ENCODE measurements at places on chromosomes 1 and 21. TPM values are rescaled to one million over a fixed set of nuclear protein-coding genes. Genes with fewer than 3 reads are reported as not detected.

DNA sequence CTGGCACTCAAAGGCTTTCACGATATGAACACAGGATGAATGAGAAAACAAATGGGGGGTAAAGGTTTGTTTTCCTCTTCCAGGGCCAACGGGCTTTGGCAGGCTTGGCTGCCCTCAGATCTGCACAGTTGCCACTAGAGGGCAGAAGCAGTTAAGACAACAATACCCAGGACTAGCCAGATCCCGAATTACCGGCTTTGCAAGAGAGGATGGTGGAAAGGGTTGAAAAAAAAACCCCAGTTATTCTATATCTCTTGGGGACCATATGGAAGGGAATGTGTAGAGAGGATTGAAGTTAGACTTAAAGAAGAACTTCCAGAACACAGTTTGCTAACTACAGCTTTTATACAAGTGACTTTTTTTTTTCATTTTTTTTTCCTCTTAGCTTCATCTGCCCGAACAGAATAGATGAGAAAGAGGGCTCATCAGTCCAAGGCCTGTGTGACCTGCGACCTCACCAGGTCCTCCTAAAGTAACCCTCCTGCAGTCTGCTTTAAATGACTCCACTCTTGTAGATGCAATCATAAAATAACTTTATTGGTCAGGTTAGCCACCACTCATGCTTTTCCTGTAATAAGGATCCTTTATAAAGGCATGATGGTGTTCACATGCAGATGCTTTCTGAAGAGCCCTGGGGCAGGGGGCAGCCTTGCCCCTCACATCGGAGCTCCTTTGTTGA, 10.7 kb downstream of the FMOD start:
- peak; percentile 58 for DNase-seq

DNA sequence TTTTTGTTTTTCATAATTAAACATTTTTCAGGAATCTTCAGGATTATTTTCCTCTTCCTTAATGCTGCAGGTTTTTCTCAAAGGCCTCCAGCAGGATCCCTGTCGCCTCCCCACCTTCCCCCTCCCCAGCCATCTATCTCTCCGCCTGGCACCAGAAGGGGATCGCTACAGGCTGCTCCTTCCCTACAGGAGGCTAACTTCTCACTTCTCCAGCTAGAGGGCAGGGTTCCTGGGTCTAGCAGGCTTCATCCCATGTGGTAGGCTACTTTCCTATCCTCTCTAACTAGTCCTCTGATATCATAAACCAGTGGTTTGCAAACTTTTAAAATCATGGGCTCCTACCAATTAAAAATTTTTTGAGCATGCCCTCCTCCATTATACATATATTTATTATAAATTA, 104.1 kb downstream of the KCNN3 start:
- no peak for DNase-seq

- DNase-seq: no peak
These were observed 15.0 kb upstream of the ACTA1 start for GRCh38 chr1:229448845-229449244.

DNA sequence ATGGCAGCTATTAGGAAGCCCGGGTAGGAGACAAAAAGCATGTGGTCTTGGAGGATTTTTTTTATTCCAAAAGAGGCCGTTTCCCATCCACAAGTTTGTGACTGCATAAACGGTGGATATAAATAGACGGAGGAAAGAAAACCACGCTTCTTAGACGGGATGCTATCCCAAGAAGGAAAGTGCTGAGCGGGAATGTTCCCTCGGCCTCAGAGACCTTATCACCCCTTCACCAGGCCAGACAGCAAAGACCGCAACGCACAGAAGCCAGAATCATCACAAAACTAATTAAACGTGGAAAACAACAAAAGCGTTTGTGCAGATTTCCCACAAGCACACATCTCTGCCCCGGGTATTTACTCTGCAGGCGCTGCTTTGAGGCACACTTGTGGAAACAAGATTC, 43.2 kb downstream of the HLCS start:
- no peak for DNase-seq

DNA sequence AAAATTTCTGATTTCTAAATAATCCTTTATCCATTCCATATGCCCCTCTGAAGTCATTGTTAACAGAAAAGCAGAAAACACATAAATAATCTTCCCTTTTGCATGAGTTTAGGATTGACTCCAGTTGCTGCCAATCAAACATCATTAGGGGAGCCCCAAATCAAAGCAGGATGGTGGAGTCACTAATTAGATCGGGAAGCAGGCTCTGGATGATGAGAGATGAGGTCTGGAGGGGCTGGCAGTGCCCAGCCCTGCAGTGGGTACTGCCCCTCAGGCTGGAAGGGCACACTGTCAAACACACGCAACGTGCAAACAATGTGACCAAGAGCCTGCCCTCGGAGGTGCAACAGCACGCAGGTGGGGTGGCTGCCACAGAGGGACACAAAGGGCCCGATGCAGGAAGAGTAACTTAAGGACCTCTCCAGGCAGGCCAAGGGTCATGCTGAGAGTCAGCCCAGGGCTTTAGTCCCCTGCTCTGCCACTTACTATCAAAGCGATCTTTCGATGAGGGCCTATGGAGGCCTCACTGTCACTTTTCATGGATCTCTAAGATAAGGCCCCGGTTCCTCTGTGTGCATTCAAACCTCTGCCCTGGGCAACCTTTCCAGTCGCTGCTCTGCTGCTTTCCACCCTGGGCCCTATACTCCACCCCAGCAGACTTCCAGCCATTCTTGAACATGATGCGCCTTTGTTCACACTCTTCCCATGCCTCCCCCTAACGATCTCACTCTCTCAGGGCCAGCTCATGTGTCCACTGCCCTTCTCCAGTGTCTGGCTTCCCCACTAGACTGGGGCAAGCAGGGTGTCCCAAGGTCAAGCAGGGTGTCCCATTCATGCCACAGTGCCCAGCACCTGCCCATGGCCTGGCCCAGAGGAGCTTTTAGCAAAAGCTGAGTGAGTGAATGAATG, 98.9 kb downstream of the DMRTB1 start:
- DNase-seq: no peak

DNA sequence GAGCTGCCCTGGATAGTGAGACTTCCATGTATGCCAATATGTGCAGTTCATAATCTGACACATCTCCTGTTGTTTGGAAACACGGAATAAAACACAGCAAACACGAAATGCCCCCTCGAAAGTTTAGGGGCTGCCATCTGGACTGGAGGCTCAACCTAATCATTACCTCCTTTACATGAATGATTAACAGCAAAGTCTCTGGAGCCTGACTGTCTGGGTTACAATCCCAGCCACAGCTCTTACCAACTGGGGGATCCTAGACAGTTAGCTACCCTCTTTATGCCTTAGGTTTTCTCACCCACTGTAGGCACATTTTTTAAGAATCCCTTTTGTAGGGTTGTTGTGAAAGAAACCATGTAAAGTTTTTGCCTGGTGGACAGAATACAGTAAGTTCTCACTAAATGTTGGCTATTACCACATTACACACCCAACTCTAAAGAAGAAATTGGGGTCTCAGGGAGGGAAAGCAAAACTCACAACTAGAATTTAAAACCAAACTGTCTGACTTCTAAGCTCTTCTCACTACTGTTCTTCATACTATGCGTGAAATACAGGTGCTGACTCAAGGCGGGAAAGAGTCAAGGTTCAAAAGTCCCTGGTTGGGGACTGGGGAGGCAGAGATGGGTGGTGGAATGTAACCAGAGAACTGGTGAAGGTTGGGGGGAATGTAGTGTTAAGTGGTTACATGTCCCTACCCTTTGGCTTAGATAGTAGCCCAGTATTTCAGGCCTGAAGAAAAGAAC, 24.2 kb downstream of the CYP4A22 start:
- DNase-seq: no peak

DNA sequence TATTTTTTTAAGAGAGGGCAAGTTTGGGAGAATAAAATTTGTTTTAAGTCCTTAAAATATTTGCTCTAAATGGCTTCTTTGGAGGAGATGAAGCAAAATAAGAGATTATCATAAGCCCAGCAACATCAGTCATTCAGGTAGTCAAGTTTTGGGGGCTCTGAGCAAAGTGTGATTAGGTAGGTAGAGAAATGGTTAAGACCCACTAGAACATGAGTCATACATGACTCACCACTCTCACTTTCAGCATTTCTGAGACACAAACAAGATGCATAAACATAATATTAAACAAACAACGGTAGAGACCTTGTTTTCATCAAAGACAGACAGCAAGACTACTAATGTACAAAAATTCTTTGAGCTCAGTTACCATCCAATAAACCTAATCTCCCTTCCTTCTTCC, 272.2 kb downstream of the LMO4 start:
- no peak for DNase-seq

Gene CHODL
- total RNA-seq: not detected

- no peak for DNase-seq
These were observed 1441.7 kb downstream of the PLA2G4A start for GRCh38 chr1:188270497-188270896.

- peak; percentile 61 for DNase-seq
These were observed 16.2 kb upstream of the LY9 start for GRCh38 chr1:160779626-160780397.

GRCh38 chr1:38814444-38814983, 45.1 kb downstream of the RRAGC start:
- no peak for DNase-seq

Gene TPTE
- total RNA-seq: 0.26 TPM

- DNase-seq: no peak
These were observed 15.8 kb downstream of the UBE2G2 start for GRCh38 chr21:44785620-44786335.
